ENCODE measurements at places on chromosomes 6 and 20.

DNA sequence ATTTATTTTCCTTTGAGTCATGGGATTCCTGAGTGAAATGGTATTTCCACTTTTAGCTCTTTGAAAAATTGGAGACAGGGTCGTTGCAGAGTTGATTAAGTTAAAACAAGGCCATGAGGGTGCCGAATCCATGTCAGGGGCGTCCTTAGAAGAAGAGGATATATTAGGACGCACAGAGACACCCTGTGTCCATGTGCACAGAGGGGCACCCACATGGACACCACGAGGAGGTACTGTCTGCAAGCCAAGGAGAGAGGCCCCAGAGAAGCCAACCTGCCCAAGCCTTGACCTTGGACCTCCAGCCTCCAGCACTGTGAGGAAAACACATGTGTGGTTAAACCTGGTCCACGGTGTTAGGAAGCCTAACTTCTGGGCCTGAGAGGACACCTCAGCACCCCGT lies 113.9 kb upstream of the THBS2 start:
- no peak for DNase-seq

DNA sequence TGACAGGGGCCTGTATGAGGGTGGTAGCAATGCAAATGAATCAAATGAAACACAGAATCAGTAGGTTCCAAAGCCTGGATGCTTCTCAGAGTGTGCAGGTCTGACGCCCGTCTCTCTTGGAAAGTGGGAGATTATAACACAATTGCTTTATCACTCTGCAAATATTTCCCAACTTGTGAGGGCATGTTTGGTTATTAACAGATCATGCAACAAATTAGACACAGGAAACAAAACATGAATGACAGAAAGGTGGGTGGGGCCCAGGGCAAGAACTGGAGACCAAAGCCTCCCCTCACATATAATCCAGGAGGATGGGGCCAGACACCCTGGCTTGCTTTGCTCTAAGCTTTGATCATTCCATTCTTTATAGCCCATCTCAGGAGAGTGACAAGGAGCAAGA lies 108.6 kb upstream of the MRPS10 start:
- DNase-seq, result no peak

- no peak for DNase-seq
These were observed 33.0 kb downstream of the SLCO4A1 start for GRCh38 chr20:62675156-62675876.

- no peak for DNase-seq
These were observed 1.3 kb upstream of the EPB41L1 start for GRCh38 chr20:36153204-36153603.

GRCh38 chr6:137941995-137942394 lies 74.9 kb downstream of the TNFAIP3 start:
- DNase-seq, result no peak

- DNase-seq, result no peak
These were observed 60.5 kb upstream of the PRDM1 start for GRCh38 chr6:106025655-106026054.

GRCh38 chr20:20396794-20397193 lies 28.9 kb downstream of the INSM1 start:
- DNase-seq, result no peak

DNA sequence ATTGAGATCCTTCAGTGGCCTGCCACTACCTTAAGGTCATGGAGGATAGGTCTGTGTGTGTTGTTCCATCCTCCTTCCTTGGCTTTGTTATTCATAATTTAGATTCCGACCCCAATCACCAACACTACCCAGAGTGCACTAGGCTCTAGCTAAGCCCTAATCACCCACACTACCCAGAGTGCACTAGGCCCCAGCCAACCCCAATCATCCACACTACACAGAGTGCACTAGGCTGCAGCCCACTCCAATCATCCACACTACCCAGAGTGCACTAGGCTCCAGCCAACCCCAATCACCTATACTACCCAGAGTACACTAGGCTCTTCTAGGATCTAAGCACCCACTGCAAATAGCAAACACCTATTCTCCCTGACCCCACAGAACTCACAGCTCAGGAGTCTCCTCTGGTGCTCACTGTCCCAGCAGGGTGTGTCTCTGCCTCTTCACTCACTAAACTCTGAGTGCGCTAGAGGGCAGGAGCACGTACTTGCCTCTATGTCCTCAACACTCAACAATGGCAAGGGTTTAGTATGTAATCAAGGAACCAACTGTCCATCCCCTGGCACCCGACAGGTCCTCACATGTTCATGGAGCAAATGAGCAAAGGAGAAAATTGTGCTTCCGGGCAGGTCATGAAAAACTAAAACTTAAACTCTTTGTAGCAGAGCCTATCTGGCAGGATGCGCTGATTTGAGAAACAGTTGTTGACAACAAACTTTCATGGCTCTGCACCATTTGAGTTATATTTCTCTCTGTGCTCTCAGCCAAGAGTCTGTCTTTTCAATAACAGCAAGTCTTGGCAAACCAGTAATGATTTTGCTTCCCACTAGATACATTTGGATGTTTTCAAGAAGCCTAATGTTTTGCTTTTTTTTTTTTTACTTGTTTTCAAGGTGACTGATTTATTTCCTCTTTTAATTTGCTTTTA lies 54.3 kb downstream of the SLC22A23 start:
- DNase-seq, result no peak

GRCh38 chr6:21748343-21749056 lies 154.9 kb downstream of the SOX4 start:
- DNase-seq, result peak; percentile 38

DNA sequence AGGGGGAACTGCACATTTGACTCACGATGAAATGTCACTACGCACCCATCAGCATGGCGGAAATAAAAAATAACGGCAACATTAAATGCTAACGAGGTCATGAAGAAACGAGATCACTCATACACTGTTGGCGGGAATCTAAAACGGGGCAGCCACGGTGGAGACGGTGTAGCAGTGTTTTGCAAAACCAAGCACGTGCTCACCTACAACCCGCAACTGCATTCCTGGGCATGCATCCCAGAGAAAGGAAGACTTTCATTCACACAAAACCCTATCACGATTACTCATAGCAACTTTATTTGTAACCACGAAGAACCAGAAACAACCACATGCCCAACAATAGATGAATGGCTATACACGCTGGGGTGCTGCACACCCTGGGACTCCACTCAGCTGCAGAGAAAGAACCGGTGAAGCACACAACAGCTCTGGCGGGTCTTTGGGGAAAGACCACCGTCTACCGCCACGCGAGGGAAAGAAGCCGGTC lies 77.0 kb downstream of the YTHDF1 start:
- DNase-seq, result no peak

DNA sequence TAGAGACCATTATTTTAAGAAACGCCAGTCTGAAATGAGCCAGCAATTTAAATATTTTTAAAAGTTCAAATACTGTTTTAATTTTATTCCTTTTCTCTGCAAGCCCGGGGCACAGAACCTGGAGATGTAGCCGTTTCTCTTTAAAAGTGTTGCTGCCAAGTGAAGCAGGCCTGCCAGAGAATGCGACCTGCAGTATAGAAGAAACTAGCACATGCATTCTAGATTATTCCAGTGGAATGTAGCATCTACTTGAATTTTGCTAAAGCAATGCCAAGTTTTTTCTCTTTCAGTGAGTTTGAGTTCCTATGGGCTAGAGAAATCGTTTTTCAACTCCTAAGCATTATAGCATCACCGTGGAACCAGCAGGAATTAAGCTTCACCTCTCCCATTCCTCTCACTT lies 101.3 kb downstream of the QRSL1 start:
- DNase-seq, result no peak

DNA sequence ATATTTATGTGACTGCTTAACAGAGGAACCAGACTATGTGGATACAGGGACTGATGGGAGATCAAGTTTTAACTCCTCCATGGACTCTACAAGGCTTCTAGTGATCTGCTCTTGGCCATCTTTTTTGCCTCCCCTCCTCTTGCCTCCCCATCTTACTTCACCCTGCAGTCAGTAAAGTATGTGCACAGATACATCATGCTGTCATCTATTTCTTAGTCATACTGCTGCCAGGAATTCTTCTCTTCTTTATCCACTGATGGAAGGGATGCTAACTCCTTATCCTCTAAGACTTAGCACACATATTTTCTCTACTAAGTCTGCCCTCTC lies 27.6 kb upstream of the FAM83C start:
- no peak for DNase-seq

- no peak for DNase-seq
These were observed 199.0 kb downstream of the ARHGAP18 start for GRCh38 chr6:129510950-129511349.

DNA sequence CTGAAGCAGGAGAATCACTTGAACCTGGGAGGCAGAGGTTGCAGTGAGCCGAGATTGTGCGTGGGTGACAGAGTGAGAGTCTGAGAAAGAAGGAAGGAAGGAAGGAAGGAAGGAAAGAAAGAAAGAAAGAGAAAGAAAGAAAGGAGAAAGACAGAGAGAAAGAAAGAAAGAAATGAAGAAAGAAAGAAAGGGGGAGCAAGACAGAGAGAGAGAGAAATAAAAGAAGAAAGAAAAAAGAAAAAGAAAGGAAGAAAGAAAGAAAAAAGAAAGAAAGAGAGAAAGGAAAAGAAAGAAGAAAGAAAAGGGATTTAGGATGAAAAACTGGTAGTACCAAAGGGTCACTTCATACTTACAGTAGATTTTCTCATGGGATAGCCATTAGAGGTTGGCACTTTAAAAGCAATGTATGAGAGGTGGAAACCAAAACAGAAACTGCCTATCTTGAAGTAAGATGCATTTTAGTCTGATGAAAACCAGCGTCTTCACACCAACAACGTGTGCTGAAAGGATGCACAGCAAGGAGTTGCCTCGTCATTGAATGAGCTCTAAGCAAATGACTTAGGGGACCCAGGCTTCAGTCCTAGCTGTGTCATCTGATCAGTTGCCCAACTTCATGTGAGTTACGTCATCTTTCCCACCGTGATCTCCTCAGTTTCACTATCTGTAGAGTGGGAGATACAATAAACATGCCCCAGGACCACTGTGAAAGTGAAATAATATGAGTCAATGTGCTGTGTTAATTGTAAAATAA lies 133.9 kb upstream of the NEDD9 start:
- no peak for DNase-seq

DNA sequence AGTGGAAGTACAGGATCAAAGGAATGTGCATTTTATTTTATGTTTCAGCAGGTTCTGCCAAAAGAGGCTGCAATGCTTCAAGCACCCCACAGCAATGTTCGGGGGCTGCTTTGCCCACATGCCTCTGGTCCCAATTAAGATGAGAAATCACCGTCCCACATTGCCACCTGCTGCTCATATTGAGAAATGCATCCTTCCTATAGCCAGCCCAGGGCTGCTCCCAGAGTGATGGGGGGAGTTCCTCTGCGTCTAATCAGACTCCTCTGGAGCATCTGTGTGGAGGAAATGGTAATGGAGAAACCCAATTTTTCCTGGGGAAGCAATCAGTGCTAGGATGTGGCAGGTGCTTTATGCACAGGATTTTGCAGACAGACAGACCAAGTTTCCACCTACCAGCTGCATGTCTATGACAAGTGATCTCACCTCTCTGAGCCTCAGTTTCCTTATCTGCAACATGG lies 33.7 kb downstream of the PTGIS start:
- DNase-seq, result peak; percentile 81
